ENCODE measurements at places on chromosomes 11 and 22.
A peak's percentile ranks its signal among the peaks of the same experiment; 100 is the strongest.

GRCh38 chr11:12556788-12557384, 117.3 kb upstream of the TEAD1 start:
- DNase-seq = peak; percentile 33

GRCh38 chr11:5266609-5267008, 3.1 kb downstream of the HBE1 start:
- no peak for DNase-seq

- DNase-seq = no peak
These were observed 408.7 kb downstream of the BRD1 start for GRCh38 chr22:49418943-49419342.

GRCh38 chr22:32339190-32340012, 18.3 kb upstream of the RFPL3 start:
- no peak for DNase-seq

DNA sequence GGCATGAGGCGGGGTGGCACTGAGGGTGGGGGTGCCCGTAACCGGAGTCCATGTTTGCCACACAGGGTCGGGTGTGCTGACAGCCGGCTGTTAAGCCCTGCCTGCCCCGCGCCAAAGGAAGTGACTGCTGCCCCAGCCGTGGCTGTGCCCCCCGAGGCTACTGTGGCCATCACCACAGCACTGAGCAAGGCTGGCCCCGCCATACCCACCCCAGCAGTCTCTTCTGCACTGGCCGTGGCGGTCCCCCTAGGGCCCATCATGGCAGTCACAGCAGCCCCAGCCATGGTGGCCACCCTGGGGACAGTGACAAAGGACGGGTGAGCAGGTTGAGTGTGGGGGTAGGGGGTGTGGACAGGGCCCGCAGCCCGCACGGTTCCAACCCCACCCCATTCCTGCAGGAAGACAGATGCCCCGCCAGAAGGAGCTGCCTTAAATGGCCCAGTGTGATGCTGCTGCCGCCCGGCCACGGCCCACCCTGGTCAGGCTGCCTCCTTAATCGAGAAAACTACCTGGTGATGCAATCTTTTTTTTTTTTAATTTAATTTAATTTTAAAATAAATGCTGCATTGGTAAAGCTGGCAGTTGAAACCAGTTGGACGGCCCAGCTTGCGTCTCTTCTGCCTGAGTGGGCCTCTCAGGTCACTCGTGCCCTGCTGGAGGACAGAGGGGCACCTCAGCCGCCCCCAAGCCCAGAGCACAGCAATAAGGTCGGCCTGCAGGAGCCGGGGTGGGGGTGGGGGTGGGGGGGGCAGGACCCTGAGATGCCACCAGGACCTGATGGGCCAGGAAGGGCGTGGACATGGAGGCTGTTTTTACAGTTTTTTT, 30.8 kb downstream of the SBF1 start:
- DNase-seq = no peak

Measured in NCI-H69 (cell line).